WERI-Rb-1 (cell line): ENCODE measurements at places on chromosomes 11 and 22.

DNA sequence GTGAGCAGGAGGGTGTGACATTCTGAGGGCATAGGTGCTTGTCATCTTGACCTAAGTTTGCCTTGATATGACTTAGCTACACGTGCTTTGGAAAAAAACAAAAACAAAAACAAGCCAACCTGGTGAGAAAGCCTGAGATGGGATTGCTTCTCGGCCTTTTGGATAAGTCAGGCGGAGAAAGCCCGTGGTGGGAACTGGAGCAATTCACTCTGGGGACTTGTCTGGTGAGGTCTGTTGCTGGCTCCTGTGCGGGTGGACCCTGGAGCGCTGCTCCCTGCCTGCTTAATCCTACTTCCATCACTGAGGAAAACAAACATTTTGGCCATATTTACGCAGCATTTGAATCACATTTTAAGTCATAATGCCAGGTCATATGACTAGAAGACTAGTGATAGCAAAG lies 100.3 kb downstream of the SNX19 start:
- DNase-seq: no peak

- DNase-seq: no peak
Measured at GRCh38 chr11:80958361-80958760, 1517.5 kb upstream of the TENM4 start.

- no peak for DNase-seq
Measured at GRCh38 chr11:58609723-58610122, 12.7 kb upstream of the CNTF start.

GRCh38 chr11:92128026-92128425 lies 96.6 kb upstream of the FAT3 start:
- DNase-seq: no peak

GRCh38 chr11:19938169-19938856 lies 222.0 kb downstream of the DBX1 start:
- DNase-seq: peak; percentile 61
